ENCODE measurements at places on chromosomes 4 and X.

- DNase-seq, result no peak
Measured at GRCh38 chr4:182645511-182645910, 271.7 kb downstream of the DCTD start.

DNA sequence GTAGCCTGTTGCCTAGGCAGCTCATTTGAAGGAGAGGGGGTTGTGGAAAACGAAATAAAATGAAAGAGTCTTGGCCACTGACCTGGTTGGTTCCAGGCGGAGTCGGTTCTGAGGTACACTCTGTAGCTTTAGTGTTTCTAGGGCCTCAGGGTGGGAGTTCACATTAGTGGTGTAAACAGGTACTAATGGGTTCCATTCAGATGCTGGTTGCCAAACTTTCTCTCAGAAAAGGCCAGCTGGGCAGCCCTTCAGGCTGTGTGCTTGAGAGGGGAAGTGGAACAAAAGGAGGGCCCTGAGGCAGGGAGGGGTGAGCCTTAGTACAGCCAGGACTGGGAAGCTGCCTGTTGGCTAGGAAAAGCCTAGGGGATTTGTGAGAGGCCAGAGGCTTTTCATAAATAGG lies 24.8 kb downstream of the NHSL2 start:
- no peak for DNase-seq

- DNase-seq, result no peak
Measured at GRCh38 chrX:33415459-33415858, 204.1 kb upstream of the DMD start.

DNA sequence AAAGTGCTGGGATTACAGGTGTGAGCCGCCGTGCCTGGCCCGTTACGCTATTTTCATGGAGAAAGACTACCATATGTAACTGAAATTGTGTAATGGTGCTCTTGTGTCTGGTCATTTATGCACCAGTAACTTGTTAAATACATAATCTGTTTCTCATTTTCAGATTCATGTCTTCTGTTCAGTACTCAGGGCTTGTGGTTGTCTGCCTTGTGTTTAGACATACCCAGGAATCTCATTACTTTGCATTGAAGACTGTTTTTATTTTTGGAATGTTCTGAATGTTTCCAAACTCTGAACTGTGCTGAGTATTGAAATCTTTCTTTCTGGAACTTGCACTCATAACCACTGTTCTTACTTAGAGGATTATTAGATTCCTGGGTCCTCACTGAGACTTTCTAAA lies 52.8 kb downstream of the PDLIM5 start:
- no peak for DNase-seq

DNA sequence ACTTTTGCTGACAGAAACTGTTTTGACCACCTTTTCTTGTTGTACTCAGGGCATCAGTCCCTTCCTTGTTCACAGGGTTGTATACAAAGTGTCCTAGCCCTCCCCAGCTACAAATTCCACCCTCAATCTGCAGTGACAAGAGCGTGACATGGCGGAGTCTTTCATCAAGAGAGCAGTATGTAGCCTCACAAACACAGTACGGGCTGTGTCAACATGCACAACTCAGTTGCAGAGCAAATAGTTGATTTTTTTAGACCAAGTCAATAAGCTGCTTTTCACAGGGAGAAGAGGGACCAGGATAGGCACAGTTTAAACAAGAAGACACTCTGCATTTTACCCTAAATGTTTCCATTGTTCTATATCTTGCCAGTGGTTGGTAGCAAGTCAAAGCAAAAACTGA lies 8.6 kb upstream of the HS6ST2 start:
- no peak for DNase-seq

- DNase-seq, result no peak
Measured at GRCh38 chr4:125796138-125796537, 481.4 kb downstream of the FAT4 start.

- DNase-seq, result no peak
Measured at GRCh38 chr4:96407738-96408463, 568.0 kb downstream of the PDHA2 start.

DNA sequence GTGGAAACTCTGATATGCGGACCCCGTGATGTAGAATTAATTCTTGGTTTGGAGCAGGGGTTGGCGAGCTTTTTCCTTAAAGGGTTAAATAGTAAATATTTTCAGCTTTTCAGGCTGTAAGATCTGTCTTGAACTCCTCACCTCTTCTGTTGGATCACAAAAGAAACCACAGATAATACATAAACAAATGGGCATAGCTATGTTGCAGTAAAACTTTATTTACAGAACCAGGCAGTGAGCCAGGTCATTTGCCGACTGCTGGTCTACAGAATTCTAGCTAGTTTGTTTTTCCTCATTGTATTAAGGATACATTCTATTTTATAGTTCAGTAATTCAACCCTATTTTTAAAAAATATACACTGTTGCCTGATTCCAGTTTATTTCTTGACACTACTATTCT lies 116.6 kb downstream of the PAPSS1 start:
- DNase-seq, result no peak

GRCh38 chr4:170675568-170676262 lies 586.0 kb upstream of the AADAT start:
- no peak for DNase-seq

DNA sequence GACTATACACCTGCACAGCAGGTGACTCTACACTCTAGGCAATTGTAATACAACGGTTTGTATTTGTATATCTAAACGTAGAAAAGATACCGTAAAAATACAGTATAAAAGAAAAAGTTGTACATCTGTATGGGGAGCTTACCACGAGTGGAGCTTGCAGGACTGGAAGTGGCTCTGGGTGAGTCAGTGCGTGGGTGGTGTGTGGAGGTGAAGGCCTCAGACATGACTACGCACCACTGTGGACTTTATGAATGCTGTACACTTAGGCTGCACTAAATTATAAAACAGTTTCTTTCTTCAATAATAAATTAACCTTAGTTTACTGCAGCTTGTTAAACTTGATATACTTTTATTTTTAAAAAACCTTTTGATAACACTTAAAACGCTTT lies 85.0 kb upstream of the FAT1 start:
- DNase-seq, result no peak

DNA sequence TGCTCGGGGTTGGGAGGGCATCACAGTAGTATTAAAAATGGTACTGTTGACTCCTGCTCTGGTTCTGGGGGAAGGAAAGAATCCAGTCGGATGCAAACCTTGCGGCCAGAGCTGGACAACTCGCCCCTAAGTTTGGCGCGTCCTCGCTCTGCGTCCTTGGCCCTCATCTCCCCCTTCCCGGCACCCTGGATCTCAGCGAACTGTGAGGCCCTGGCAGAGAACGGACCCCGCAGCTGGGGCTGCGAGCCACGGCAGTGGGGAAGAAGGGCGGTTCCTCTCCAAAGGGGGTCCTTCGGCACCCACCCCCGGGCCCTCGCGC lies 14.0 kb downstream of the ARHGEF6 start:
- peak; percentile 31 for DNase-seq

- no peak for DNase-seq
Measured at GRCh38 chrX:2508648-2509335, 8.0 kb upstream of the DHRSX start.

DNA sequence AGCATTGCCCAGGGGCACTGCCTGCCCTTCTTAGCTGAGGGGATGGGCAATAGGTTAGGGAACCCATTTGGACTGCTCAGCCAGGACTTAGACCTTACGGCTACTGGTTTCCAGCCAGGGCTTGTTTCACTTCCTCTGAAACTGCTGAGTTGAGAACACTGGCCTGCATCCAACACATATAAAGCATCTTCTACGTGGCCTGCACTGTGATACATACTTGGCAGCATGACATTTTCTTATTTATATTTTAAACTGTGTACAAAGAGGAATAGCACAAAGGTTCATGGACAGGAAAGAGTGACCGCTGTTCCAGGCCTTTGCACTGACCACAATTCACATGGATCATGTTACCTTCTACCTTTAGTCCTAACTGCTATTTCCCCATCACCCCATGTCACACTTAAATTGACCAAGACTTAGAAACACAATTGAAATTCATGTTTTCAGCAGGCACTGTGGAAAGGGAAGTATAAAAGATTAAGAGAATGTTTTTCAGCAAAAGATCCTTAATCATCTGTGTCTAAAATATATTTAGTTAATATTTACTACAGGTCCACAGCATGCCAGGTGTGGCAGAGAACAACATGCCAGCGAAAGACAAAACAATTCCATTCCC lies 43.7 kb downstream of the NLGN4X start:
- DNase-seq, result peak; percentile 1

DNA sequence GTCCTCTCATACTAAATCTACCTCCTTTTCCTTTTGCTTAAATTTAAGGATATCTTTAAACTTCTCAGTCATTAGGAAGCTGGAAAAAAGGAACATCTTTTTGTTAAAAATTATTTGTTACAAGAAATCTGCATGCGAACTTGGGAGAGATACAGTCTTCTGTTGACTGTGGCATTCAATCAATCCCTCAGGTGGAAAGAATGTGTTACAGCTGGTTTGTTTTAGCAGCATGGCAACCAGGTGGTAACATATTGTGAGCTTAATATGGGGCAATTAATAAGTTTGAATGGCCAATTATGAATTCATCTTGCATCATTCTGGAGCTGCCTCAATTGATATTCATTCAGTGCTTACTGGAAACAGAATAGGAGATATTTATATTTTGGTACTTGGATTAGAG lies 135.0 kb downstream of the GC start:
- no peak for DNase-seq

GRCh38 chr4:185638548-185639301 lies 103.4 kb upstream of the PDLIM3 start:
- DNase-seq, result no peak

DNA sequence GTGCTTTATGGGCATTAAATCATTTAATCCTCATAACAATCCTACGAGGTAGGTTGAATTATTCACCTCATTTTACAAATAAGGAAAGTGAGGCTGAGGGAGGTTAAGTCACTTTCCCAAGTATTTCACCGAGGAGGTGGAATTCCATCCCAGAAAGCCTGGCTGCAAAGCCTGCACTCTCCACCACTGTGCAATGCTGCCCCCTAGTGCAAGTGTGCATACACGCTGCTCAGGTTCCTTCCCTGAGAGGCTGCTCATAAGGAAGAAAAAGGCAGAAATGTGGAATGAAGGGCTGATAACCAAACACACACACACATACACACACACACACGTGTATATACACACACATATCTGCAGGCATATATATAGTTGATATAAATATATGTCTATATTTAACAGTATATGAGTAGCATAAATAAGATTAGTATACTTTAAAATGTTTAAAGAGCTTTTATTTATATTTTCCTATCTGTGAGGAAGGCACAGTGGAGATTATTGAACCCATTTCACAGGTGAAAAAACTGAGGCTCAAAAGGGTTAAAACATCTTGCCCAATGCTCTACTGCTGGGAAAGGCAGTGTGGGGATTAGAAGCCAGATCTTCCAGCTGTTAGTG lies 714.5 kb upstream of the TENM3 start:
- DNase-seq, result peak; percentile 66

- peak; percentile 41 for DNase-seq
Measured at GRCh38 chr4:2011583-2011982, 2.8 kb upstream of the NELFA start.

DNA sequence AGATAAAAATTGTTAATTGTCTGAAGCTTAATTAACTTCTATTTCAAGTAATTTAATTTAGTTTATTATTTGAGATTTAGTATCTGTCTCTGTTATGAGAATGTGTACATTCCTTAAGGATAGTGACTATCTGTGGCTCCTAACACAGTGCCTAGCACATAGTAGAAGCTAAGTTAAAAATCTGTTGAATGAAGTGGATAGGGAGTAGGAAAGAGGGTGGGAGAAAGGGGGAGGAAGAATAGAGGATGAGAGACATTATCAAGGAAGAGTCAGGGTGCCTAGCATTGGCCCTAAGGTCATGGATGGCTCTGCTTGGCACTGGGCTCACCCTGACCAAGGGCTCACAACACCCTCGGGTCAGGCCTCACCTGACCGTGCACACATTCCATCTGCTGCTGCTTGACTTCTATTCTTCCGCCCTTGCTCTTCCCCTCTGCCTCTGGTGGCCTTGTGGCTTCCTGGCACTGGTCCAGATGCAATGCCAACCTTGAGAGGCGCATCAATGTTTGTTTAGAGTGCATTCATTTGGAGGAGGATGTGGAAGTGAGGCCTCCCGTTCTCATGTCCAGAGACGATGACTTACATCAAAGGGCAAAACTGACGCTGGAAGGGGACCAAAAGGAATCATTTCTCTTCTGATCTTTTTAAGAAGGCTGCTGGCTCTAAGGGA lies 42.3 kb downstream of the TRIM2 start:
- no peak for DNase-seq

GRCh38 chrX:7582191-7582590 lies 260.8 kb upstream of the VCX start:
- DNase-seq, result no peak

DNA sequence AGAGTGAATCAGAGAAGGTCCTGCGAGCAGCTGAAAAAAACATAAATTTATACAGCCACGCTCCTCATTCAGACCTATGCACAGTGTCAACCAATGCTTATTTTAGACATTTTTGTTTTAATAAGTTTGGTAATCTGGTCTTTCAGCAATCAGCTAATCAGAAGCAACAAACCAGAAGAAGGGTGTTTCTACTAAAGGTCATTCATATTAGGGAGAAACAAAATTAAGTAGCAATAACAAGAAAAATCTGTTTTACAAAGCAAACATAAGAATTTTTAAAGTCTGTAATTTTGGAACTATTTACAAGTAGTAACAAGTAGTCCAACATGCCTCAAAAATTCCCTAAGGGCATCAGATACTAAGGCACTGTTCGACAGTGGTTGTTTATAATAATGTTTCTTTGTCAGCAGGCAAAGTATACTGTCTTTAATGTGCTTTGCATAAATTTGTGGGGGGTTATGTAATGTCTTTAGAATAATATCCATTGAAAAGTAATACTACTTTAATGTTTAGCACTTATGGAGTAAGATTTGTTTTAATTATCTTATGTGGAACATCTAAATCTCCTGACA lies 82.8 kb downstream of the PHOX2B start:
- no peak for DNase-seq

DNA sequence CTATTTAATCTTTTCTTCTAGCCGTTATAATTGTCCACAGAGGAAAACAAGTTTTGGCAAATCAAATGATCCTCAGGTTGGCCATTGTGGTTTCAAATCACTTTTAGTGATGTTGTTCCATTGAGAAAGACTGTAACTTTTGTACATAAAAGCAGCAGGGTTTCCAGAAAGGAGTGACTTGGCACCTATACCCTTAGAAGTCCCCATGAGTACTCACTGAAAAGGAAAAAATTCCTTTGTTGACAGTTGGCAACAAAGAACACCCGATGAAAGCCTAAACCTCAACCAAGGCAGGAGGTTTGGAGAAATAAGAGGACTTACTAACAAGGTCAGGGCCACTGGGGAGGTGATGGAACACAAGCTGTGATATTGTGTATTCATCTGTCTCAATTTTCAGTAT lies 474.4 kb downstream of the RAPGEF2 start:
- DNase-seq, result no peak

Data from hematopoietic multipotent progenitor cell treated with erythropoietin and hydrocortisone succinate and interleukin-3 and kit ligand, for 4 days (in vitro differentiated cells).